ENCODE measurements at places on chromosomes 1 and 21.

GRCh38 chr1:38512024-38512767, 347.4 kb downstream of the RRAGC start:
- DNase-seq = no peak

GRCh38 chr1:41108696-41109275, 87.3 kb upstream of the SLFNL1 start:
- DNase-seq = peak; percentile 3

DNA sequence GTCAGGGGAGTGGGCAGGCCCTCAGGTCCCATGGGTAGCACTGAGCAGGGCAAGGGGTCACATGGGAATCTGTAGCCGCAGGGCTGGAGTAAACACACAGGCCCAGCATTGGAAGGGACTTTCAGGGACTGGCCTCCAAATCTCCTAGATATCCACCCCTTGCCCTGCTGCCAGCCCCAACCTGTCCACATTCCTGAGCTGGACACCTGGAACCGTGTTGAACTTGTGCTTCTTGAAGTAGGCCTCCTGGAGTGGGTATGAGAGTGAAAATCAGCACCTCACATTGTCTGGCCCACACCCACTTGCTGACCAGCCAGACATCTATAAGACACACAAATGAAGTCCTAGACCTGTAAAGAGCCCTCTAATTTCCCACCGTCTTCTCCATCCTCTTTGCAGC, 7.7 kb downstream of the POMGNT1 start:
- no peak for DNase-seq

DNA sequence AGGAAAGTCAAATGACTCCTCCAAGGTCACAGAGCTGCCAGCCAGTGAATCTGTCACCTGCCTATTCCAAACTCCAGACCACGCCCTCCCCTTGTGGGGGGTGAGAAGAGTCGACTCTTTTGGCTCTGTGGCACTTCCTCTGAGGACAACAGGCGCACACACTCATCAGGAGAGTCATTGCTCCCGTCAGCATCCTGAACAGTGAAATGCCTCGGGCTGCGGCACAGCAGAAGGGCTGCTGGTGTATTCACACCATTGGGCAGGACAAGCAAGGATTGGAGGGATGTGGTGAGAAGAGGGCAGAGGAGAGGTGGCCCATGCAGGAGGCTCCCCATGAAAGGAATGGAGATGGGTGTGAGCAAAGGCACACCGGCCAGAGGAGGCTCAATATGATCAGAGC, 239.0 kb downstream of the TOMM20 start:
- no peak for DNase-seq

GRCh38 chr1:105337420-105337819, 1587.7 kb downstream of the AMY1C start:
- no peak for DNase-seq

GRCh38 chr1:8711873-8712412, 105.5 kb downstream of the RERE start:
- DNase-seq = no peak

DNA sequence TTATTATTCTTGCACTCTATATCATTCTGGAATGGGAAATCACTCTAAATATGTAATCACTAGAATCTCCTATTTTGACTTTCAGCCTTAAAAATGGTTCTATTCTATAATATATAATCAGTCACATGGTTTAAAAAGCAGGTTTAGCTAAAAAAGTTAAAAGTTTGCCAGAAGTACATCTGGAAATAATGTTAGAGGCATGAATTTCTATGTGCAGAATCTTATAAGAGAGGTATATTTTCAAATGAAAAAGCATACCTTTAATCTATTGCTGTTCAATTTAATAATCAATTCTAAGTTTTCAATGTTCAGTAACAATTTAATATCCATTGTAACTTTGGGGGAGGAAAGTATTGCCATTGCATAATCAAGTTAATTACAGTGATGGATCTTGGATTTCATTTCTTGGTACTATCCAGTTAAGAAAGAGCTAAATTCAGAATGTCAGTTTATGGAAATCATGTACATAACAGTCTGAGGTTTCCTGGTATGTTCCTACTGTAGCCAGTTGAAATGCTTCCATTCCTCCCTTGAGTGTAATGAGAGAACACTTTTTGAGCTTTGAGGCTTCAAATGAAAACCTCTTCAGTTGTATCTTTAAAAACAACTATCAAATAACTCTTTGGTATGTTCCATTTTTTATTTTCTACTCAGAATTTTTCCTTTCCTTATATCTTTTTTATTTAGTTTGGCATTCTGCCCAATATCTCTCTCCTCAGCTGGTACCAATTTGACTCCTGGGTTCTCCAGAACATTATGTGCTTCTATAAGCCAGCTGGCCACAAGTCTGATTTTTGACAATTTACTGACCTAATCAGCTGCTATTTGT, 175.7 kb upstream of the COL11A1 start:
- peak; percentile 52 for DNase-seq

DNA sequence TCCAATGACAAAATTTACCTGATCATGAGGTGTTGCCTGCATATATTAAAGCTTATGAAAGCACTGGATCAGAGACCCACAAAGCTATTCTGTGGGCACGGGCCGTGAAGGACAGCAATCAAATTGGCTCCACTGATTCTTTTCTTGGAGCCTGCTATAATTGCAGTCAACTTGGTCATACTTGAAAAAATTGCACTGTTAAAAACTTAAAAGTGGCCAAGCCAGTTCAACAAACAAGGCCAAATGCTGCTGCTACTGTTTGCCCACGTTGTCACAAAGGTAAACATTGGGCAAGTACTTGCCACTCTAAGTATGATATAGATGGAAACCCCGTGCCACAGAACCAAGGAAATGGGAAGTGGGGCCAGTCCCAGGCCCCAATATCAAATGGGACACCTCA, 37.8 kb downstream of the CYP4A11 start:
- no peak for DNase-seq

- DNase-seq = no peak
These were observed 64.0 kb downstream of the RGS7 start for GRCh38 chr1:241292973-241293372.

DNA sequence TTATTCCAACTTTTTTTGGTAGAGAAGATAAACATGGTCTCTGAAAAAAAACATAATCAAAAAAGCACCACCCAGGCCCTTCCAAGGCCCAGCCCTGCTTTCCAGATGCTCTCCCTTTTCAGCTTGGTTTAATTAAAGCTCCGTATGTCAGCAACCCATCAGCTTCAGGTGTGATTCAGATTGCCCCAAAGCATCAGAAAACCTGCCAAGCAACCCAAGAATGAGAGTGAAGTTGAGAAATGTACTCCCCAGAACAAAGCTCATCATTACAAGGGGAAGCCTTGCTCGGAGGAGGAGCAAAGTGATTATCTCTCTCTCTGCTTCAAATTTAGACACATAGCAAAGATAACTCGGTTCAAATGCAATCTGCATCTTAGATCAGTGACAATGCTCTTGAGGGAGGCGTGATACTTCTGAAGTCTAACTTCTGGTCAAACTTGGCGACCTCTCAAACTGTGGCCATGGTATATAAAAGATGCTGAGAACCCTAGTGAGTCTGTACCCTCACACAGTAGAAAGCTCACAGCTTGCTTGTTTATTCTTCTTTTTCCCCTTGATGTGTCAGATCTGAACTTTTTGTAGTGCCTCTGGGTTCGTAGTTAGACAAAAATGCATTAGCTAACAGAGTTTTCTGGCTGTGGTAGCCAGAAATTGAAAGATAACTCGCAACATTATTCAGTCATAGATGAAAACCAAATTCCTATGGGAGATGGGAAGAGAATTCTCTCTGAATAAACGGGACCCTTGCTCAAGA, 63.3 kb upstream of the ZC3H11B start:
- peak; percentile 52 for DNase-seq

DNA sequence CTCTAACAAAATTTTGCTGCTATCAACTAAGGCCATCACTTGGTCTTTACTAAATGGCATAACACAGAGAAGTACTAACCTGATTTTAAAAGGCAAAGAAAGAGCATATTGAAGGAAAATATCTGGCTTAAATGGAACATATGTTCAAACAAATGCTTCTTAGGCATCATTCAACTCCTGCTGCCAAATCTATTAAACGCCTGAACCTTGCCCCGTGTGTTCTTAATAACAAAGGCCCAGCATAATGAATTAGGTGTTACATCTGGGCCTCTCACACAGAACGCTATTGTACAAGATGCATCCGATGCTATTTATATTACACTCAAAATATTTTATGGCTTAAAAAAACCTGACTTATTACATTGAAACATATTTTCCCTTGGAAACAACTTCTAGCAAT, 48.4 kb downstream of the B3GALNT2 start:
- no peak for DNase-seq

DNA sequence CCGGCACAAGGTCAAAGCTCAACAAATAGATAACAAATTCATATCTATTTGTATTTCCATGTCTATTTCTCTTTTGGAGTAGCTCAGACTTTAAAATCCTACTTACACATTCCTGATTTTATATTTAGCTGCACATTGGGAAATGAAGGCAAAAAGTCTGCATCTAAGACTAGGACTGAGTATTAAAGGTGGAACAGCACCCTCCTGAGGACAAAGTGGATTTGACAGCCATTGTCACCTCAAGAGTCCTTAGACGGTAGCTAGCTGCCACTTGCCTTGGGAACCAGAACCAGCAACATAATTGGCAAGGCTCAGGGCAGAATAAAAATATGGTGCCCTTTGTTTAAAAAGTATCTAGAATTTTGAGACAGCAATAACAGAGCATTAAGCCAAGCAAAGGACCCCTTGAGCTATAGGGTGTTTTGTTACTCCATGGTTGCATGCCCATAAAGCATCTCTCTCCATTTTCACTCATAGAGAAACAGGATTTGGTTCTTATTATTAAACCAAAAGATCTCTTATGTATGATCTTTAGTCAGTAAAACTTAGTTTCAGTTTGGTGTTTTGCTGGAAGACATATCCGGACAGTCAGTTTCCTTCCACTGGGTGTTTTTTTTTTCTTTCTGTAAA, 30.0 kb upstream of the SGIP1 start:
- peak; percentile 75 for DNase-seq

GRCh38 chr1:36602184-36602583, 119.5 kb upstream of the CSF3R start:
- DNase-seq = no peak

DNA sequence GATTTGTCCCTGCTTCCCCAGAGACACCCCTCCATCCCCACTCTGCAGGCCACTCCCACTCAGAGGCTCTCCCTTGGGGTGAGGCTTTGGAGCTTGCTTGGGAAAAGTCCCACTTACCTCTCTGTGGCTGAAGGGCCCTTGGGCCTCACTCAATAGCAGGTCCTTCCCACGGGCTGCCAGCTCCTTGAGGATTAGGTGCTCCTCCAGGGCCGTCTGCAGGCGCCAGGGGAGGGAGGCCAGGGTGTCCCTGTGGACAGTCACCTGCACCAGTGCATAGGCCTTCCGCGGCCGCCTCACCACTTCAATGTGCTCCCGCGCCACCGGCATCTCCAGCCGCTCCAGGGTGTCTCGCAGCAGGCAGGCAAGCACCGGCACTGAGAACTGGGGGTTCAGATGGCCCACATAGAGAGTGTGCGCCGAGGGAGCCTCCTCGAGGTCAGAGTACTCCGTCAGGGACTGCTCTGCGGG, 1.4 kb downstream of the SLFNL1 start:
- DNase-seq = no peak

GRCh38 chr1:197093226-197093885, 26.3 kb upstream of the F13B start:
- no peak for DNase-seq

GRCh38 chr1:179818260-179818659, 59.3 kb downstream of the TOR1AIP2 start:
- DNase-seq = no peak

DNA sequence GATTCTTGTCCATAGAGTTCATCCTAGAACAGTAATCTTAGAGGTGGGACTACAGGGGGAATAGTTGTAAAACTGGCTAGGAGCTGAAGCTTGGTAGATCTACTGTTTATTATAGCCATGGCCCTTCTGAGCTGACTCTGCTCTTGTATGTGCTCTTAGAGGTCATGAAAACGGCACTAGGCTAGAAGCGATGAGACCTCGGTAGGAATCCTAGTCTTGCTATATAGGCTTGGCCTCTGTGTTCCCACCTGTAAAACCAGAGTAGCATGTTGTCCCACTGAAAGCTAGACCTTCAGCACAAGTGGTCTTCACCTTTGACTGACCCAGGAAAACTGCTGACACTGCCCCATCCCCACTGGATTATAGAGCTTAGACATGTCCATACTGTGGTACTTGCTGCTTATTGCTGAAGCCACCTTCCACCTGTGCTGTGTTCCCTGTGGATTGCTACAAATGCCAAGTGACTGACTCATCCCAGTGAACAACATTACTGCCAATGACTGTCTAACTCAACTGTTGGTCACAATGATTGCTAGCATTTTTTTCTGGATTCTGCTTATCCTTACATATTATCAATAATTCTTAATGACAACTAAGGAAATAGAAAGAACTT, 23.0 kb upstream of the PIGC start:
- no peak for DNase-seq

- DNase-seq = no peak
These were observed 278.0 kb downstream of the HLX start for GRCh38 chr1:221157026-221157761.

DNA sequence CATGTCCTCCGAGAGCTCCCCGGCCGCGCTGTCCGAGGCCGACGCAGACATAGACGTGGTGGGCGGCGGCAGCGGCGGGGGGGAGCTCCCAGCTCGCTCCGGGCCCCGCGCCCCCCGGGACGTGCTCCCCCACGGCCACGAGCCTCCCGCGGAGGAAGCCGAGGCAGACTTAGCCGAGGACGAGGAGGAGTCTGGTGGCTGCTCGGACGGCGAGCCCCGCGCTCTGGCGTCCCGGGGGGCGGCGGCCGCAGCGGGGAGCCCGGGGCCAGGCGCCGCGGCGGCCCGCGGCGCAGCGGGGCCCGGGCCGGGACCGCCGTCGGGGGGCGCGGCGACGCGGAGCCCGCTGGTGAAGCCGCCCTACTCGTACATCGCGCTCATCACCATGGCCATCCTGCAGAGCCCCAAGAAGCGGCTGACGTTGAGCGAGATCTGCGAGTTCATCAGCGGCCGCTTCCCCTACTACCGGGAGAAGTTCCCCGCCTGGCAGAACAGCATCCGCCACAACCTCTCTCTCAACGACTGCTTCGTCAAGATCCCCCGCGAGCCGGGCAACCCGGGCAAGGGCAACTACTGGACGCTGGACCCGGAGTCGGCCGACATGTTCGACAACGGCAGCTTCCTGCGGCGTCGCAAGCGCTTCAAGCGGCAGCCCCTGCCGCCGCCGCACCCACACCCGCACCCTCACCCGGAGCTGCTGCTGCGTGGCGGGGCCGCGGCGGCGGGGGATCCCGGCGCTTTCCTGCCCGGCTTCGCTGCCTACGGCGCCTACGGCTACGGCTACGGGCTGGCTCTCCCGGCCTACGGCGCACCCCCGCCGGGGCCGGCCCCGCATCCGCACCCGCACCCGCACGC, 547 bp downstream of the FOXD2 start:
- DNase-seq = no peak

DNA sequence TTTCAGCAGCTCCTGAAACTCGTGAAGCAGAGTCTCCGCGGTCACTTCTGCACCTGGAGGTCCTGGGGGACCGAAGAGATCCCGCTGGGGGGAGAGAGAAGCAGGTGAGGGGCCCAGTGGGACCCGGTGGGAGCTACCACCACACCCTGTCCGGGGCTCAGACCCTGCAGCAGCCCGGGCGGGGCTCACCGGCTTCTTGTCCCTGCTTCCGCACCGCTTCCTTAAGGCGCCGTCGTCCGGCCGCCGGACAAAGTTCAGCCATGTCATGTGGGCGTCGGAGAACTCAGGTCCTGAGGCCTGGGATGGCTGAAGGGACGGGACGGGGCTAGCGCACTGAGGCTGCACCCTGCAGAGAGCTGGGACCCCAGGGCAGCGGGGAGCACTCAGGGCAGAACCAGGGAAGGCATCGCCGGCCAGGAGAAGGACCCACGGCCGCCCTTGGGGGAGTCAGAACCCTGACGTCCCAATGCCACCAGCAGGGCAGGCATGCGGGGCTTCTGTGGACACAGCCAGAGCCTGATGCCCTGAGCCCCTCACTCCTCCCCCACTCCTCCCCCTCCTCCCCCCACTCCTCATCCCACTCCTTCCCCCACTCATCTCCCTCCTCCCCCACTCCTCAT, 2.2 kb downstream of the C1QTNF12 start:
- DNase-seq = no peak
